ENCODE measurements at places on chromosomes 2 and 18.

DNA sequence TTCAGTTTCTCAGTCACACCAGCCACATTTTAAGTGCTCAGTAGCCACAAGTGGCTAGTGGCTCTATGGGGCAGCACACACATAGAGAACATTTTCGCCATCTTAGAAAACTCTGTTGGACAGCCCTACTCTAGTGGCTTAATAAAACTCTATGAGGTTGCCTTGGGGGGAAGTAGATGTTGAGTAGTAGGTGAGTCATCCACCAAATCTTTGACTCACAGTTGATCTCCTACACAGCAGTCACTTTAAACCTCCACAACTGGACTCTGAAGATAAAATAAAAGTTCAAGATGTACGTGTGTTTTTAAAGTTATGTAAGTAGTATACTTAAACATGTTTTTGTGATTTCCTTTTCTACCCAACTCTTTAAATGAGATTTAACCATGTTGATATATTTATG, 379.0 kb downstream of the SETBP1 start:
- no peak for DNase-seq

DNA sequence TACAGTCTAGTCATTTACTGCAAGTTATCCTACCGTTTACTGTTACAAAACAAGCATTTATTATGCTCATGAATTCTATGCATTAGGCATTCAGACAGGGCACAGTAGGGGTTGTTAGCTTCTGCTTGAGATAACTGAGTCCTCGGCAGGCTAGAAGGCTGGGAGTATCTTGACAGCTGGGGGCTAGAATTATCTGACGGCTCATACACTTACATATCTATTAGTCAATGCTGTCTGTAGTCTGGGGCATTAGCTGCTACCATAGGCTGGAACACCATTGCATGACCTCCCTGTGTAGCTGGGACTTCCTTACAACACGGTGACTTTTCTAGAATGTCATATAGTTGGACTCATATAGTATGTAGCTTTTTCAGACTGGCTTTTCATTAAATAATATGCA, 61.9 kb upstream of the ALK start:
- no peak for DNase-seq

- DNase-seq, result no peak
These were observed 61.5 kb upstream of the NEDD4L start for GRCh38 chr18:57982372-57983021.

DNA sequence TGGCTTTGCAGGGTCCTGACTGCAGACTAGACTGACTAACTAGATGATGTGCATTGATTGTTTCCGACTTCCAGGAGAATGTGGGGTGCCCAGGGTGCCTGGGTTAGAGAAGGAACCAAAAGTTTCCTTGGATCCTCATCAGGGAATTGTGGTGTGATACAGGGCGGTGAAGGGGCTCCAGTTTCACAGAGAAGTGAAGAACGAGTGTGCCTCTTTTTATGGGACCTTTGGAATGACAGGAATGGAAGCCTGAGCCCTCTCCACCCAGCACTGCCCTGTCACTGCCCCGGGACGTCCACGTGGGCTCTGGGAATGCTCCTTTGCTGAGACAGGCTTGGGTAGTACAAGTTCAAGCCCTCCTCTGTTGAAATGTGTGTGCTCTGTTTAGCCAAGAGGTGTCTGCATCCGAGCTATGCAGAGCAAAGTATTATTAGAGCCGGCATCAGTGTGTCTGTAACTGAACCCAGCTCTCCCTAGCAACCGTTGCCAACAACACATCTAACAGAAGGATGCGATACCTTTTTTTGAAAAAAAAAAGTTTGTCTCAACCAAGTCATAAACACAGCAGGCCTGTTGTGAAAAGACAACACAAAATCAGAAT, 183.6 kb downstream of the SMAD7 start:
- DNase-seq, result no peak

- no peak for DNase-seq
These were observed 26.8 kb upstream of the INHBB start for GRCh38 chr2:120319123-120319522.

DNA sequence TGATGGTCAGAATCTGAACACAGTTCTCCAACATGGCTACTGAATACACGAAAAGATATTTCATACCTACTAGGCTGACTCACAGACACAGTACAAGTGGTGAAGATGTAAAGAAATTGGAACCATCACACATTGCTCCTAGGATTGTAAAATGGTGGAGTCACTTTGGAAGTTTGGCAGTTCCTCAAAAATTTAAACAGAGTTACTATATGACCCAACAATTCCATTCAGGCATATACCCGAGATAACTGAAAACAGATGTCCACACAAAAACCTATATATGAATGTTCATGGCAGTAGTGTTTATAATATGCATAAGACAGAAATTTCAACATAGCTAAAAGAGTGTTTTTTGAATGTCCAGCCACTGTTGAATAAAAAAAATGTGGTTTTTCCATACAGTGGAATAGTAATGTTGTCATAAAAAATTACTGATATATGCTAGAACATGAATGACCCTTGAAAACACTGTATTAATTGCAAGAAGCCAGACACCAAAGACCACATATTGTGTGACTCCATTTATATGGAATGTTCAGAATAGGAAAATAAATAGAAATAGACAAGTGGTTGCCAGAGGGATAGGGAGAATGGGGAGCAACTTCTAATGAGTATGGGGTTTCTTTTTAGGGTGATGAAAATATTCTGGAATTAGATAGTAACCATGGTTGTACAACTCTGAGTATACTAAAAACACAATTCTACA, 10.1 kb downstream of the RMP24 start:
- DNase-seq, result no peak

DNA sequence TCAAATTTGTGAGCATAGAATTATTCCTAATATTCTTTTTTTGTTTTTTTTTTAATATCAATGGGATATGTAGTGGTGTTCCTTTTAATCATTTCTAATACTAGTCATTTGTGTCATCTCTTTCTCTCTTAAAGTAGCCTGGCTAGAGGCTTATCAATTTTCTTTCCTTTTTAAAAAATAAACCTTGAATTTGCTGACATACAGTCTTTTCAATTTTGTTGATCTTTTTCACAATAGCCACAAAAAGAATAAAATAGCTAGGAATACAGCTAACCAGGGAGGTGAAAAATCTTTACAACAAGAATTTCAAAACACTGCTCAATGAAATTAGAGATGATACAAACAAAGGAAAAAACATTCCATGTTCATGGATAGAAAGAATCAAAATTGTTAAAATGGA, 192.6 kb downstream of the ARL6IP6 start:
- no peak for DNase-seq

- DNase-seq, result no peak
These were observed 41.1 kb upstream of the MAP2 start for GRCh38 chr2:209382775-209383174.

DNA sequence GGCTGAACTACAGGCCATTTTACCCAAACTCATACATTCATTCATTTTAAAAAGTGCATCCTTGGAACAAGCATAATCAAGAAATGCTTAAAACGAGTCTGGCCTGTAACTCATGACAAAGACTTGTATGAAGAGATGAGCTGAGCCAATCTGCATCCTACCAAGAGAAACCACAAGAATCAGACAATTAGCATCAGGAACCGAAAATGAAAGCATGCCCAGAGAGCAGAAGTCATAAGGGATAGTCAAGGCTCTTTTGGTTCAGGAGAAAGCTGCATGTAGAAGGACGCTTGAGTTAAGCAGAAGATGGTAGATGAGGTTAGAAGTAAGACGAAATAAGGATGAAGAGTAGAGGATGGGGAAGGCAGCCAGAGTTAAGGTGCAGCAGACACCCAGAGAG, 137.0 kb upstream of the CTNNA2 start:
- no peak for DNase-seq

- no peak for DNase-seq
These were observed 775.5 kb downstream of the RNF144A start for GRCh38 chr2:7692657-7693161.

DNA sequence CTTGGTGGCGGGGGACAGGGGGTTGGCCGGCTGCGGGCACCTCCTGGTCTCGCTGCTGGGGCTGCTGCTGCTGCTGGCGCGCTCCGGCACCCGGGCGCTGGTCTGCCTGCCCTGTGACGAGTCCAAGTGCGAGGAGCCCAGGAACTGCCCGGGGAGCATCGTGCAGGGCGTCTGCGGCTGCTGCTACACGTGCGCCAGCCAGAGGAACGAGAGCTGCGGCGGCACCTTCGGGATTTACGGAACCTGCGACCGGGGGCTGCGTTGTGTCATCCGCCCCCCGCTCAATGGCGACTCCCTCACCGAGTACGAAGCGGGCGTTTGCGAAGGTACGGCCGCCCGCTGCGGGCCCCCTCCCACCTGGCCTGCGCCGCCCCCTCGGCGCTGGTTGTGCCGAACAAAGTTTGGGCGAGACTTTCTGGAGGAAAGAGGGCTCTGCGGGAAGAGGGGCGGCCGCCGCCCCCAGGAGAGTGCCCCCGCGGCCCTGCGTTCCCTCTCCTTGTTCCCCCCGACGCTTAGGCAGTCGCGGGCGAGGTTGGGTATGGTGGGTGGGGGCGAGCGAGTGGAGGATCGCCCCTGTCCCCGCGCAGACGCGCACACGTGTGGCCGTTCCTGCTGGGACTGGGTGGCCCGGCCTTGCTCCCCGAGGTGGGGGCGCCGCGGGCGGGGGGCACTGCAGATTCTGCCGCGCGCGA, 866 bp downstream of the CRIM1 start:
- DNase-seq, result peak; percentile 13

DNA sequence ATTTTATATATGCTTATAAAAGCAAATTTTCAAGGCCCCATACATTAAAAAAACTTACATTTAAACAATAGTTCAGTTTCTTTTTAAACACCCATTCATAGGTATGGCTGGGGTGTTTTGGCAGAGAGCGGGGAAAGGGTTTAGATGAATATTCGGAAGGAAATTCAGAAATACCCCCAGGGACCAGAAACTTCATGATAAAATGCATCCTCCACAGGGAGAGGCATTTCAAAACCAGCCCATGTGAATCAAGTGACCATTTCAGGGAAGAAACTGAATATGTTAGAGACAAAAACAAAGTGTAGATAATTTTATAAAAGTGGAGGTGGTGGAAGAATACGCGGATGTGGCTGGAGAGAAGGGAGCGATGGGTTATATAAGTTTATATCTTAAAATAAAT, 327.1 kb downstream of the TGIF1 start:
- no peak for DNase-seq

GRCh38 chr2:36338124-36338826, 17.3 kb upstream of the CRIM1 start:
- DNase-seq, result no peak

DNA sequence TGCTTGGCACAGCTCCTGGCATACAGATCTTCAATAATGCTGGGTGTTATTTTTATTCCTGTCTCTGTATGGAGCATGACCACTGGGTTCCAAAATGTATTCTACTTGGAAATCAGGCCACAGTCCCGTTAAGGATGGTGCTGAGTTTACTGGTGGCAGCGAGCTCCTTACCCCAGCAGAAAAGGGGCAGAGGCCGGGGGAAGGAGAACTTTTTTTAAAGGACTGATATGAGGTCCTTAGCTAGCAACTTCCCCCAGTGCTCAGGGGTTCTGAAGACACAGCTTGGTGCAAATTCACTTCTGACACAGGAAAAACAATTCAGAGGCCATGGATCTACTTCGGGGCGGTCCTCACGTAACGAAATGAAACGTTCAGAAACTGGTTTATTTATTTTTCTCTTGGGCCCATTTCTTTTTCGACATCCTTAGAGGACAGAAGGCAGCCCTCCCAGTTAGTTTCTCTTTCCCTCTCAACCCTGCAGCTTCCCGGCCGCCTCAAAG, 872 bp downstream of the RDH14 start:
- no peak for DNase-seq

DNA sequence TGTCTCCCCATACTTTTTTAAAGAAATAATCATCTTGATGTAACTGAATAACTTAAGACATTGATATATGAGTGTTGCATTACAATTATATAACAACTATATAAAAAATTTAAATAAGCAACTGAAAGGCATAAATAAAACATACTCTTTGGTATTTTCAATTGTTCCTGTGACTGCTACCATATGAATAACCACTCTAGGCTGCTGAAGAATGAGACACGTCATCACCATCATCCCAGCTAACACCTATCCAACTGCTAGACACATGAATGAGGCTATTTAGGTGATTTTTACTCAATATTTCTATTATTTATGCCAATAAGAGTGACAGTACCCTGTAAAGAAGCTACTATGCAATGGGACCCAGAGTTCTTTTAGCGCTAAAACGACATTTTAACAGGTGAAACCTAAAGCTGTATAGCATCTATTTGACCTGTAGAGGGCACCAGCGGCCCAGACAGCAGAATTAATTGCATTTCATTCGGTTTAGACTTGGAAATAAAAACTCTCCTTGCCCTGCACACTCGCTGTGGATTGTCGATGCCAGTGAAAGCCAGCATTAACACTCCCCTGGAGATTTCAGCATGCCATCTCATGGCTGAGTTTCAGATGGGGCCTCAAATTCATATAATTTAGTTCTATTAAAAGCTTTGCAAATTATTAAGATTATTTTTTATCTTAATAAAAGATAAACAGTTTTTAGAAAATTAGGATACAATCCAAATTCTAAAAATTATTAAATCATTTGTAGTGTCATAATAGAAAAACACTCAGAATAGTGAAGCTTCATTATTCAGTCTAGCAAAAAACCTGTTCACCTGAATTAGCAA, 89.4 kb upstream of the MAP2 start:
- no peak for DNase-seq

GRCh38 chr2:149363958-149364357, 33.6 kb downstream of the LYPD6 start:
- no peak for DNase-seq

DNA sequence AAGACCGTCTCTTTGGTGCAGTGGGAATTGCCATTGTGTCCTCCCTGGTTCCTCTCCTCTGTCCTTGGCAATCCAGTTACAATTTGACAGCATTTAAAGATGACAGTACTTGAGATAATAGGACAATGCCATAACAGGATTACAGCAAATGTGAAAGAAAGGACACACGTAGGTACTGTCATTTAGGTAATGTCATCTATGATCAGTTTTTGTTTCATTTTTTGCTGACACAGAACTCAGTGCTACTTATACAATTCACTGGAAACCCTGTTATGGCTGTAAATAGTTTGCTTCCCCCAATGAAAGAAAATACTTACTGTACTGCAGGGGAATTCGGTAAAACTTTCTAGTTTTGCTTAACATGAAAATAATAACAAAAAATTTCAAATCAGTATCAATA, 65.2 kb downstream of the BCL11A start:
- DNase-seq, result no peak

DNA sequence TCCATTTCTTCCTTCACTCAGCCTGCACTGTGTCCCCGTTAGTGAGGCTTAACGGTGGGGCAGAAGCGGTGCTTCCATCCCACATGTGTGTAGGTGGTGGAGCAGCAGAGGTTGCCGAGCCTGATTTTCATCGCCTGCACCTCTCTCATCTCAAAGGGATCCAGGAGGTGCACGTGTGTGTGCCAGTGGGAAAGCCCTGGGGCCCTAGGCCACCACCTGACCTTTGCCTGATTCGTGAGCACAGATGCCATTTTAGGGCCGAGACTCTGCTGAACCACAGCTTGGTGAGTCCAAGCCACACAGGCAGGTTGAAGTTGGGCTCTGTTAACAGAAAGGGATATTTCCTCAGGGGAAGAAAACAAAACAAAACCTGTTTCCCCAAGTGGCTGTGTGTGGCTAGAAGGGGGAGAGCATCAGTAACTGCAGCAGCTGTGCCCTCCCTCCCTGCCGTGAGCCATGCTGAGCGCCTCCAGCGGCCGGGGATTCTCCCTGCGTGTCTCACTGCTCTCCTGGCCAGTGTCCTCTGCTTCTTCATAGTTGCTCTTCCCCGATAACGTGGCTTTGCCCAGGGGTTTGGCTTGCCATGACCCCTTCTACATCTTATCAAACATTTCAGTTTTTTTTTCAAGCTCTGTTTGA, 81.5 kb downstream of the MAPRE2 start:
- peak; percentile 6 for DNase-seq
